Right ventricle myocardium superior (tissue), 1 donor: ENCODE measurements at places on chromosomes 6 and 20.

- no peak for DNase-seq
These were observed 29.2 kb upstream of the ULBP3 start for GRCh38 chr6:150098155-150098554.

DNA sequence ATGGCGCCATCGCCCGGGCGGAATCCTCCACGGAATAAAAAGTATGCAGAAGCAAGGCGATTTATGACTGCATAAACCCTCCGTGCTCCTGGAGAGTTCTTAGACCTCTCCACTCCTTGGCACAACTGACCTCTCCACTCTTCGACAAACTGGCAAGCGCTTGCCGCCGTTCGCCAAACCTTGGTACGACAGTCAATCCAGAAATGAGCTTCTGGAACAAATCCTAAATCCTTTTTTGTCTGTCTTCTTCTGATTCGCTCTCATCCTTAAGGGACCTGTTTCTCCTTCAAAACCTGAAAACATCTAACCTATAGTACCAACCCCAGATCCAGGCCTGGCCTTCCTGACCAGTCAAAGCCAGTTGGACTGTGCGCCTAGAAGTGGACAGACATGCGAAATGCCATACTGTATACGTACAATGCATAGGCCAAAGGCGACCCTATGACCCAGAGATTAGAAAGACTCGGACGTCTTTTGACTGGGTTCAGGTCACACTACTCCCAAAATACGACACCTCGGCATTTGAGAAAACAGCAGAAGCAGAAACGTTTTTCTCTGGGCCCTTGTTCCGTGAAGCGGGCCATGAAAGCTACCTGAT is 59.4 kb downstream of the TRIM27 start:
- no peak for DNase-seq

GRCh38 chr20:51482836-51483473 is 59.6 kb downstream of the NFATC2 start:
- no peak for DNase-seq

- DNase-seq: no peak
These were observed 2.3 kb upstream of the ALDH5A1 start for GRCh38 chr6:24492475-24492874.

DNA sequence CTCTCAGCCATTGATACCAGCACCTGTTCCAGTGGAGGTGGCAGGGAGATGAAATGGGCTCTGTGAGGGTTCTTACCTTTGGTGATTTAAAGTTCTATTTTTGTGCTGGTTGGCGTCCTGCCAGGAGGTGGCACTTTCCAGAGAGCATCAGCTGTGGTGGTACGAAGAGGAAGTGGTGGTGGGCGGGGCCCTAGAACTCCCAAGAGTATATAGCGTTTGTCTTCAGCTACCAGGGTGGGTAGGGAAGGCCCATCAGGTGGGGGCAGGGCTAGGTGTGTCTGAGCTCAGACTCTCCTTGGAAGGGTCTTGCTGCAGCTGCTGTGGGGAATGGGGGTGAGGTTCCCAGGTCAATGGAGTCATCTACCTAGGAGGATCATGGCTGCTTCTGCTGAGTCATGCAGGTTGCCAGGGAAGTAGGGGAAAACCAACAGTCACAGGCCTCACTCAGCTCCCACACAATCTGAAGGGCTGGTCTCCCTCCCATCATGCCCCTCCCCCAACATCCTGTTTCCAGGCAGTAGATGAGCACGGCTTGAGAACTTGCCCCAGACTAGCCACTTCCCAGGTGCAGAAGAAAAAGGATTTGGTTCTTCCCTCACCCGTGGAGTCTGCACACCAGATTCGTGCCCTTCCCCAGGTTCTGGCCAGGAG is 46.6 kb downstream of the MOXD1 start:
- peak; percentile 49 for DNase-seq

DNA sequence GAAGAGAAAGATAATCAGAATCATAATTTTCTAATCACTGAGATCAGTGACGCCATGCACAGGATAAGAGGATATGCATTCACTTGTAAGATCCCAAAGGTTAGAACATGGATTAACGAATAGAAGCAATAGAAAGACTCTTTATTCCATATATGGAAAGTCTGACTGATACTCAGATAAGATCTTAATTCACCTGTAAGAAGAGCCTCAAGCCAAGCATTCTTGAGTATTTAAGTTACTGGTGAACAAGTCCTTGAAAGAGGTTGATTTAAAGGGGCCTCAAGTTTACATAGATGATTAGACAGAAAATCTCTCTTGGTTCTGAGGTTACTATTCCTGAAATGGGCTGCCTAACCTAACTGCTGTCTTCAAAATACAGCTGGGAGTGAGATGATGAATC is 53.8 kb upstream of the MTRF1L start:
- no peak for DNase-seq

- no peak for DNase-seq
These were observed 2.7 kb upstream of the RBM24 start for GRCh38 chr6:17278289-17279063.

DNA sequence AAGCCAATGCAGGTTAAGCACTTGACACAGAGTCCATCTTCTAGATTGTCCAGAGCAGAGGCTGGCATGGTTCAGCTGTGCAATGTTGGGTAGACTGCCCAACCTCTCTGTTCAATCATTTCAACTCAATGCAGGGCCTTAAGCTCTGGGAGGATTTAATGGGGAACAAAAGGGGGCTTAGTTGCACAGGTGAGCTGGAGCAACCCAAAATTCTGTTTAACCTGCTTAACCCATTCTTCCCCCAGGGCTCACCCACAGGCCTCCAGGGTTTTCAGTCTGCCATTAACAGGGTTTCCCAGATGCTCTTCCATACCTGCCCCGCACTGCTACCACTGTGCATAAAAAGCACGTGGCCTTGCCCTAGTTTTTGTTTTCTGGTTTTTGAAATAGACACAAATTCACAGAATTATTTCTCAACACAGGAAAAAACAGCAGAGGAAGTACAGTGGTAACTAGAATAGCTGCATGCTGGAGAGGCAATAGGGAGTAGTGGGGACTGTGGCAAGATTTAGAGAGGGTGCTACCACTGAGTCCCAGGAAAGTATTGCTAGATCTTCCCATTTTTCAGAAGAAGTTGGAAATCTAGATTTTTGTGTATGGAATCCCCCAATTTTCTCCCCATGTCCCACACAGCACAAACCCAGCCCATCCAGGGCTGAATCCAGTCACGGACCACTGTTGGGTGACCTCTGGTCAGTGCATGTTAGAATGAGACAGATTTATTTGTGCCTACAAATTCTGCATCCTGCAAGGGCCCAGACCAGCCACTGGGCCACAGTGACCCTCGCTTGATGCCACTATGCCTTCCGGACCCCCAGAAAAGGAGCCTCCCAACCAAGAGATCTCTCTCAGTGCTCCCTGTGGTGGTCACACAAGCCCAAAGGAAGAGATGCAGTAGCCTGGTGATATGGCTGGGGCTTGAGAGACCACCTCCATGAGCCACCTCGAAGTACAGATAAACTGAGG is 4.6 kb downstream of the PTGIS start:
- no peak for DNase-seq

- no peak for DNase-seq
These were observed 101.1 kb upstream of the CDYL start for GRCh38 chr6:4675121-4675520.

DNA sequence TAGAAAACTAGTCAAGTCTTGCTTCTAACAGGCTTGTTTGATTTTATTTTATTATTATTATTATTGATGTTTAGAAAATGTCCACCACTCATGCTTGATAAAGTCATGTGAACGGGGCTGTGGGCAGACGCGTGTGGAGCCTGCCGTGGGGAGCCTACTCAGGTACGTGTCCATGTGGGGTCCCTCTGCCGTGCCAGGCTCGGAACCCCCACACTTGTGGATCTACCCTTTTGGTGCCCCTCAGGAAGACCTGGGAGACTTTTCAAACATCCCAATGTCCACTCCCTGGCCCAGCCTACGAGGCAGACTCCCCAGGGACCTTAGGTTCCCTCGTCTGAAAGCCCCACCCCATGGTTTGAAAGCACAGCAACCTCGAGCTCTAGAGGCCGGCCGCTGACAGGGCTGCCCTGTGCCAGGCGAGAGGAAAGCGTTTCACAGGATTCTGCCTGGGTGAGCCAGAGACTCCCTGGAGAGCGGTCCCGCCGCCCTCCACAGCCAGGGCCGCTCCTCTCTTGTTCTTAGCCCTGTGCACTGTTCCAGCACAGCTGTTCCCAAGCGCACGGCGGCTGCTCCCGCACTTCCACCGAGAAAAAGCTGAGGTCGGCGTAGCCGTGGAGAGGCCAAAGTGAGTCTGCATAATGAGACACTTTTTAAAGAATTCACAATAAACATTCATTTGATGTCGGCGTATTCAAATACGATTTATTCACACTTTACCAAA is 249.7 kb downstream of the TTLL2 start:
- peak; percentile 70 for DNase-seq

- DNase-seq: no peak
These were observed 241.7 kb upstream of the EXOC2 start for GRCh38 chr6:934686-935085.

DNA sequence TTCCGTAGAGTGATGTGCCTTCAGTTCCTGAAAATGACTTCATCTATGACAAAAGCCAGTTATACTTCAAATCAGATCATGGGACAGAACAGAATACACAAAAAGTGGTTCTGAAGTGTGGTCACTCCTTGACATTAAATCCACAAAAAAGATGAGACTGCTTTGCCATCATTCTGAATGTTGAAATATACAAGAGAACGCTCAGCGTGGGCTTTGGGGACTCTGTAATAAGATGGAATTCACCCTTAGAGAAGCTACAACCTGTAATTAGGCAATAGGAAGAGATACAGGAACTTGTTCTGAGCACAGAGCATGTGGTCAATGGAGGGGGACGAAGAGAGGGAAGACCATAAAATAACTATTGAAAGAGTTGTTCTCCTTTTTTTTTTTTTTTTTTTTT is 184.3 kb downstream of the CARMIL1 start:
- DNase-seq: no peak

DNA sequence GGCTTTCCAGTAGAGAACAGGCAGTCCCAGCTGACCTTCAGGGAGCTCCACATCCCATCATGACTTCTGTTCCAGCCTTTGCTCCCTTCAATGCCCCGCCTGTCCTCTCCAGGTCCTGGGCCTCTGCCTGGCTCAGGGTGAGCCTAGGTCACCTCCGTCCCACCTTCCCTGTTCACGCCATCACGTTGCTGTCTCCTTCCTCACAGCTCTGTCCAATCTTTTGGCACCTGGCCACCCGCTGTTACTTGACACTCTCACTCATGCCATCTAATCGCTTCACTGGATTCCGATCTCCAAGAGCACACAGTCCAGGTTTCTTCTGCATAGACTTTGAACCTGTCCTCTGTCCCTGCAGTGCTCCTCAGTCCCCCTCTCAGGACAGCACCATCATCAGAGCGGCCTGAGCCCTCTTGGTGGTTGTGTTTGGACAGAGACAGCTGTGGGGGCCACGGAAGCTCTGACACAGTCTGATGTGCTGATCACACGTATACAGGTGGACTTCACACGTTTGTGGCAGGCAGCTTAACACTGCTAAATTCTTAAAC is 34.7 kb upstream of the TIAM2 start:
- DNase-seq: peak; percentile 58

DNA sequence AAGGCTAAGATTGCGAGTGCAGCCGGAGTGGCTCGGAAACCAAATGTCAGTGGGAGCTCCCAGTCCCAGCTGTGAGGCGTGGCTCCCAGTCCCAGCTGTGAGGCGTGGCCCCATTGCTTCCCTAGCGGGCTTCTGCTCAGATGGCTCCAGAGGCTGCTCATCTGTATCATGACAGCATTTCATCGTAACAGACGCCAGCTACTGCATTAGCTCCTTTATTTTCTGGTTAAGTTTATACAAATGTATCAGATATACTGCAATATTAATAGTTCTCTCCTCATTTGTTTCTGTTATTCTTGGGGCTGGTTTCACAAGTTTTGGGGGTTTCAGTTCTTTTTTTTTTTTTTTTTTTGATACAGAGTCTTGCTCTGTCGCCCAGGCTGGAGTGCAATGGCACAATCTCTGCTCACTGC is 34.7 kb upstream of the TBXT start:
- peak; percentile 75 for DNase-seq

- no peak for DNase-seq
These were observed 598.8 kb downstream of the RNF144B start for GRCh38 chr6:18985996-18986395.

GRCh38 chr6:21953831-21954801 is 342.7 kb downstream of the PRL start:
- no peak for DNase-seq

DNA sequence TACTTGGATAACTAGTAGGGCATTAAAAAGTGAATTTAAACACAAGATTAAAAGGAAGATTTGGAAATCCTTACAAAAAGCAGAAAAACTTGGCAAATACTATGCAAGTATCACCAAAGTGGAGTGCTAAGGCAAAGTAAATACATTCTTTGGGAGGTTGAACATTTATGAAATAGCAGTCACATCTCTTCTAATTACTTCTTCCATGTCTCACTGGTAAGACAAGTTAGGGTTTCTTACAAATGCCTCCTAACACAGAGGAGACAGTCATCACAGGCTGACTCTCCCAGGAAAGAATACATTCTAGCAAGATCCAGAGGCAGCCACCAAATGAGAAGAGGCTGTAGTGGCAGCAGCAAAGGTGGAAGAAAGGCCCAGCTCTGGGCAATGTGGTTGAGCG is 298.2 kb downstream of the BTBD9 start:
- DNase-seq: no peak

DNA sequence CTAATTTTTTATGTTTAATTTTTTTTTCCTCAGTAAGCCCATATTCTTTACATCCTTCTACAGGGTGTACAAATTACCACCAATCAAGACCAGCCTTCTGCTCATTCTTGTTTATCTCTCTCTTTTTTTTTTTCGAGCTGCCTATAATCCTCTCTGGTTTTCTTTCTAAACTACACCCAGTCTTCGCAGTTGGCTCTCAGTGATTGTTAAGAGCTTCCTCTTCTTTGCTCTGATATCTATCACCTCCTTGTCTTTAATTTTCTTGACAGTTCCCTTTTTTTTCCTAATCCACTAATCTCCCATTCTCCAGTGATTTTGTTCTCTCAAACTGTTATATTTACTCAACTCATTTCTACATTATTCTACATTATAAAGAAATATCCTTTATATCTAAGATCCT is 38.5 kb upstream of the PTPRK start:
- no peak for DNase-seq

DNA sequence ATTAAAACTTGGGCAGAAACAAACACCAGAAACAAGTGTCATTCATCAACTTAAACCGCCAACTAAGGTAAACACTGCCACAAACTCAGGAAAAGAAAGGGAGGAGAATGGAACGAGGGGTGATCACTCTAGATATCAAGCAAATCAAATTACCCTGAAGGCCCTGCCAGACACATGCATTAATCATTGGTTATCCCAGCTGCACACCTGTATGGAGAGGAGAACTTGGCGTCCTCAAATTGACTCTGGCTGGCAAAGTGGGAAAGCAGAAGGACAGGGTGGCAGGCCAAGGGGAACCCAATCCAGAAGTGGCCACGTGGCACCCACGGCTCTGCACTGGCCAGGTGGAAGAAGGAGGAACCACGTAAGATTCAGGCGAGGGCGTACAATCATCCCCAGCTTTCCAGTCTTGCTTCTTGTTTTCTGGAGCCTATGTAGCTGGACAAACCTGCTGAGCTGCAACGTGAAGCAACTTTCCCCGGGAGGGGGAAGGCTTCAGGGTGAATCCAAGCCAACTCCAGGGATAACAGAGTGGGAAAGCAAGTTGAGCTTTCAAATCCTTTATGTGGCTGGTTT is 156.2 kb upstream of the JARID2 start:
- peak; percentile 55 for DNase-seq
